ENCODE measurements at places on chromosomes 4 and X.

DNA sequence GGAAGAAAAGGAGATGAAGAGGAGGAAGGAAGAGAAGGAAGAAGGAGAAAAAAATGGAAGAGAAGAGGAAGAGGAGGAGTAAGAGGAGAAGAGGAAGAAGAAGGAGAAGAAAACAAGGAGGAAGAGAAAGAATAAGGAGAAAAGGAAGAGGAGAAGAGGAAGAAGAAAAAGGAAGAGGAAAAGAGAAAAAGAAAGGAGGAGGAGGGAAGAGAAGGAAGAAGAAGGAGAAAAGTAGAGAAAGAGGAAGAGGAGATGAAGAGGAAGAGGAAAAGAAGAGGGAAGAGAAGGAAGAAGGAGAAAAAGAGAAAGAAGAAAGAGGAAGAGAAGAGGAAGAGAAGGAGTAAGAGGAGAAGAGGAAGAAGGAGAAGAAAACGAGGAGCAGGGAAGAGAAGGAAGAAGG lies 11.8 kb upstream of the LEF1 start:
- DNase-seq = no peak

GRCh38 chr4:113537628-113538027 lies 223.9 kb downstream of the CAMK2D start:
- no peak for DNase-seq

DNA sequence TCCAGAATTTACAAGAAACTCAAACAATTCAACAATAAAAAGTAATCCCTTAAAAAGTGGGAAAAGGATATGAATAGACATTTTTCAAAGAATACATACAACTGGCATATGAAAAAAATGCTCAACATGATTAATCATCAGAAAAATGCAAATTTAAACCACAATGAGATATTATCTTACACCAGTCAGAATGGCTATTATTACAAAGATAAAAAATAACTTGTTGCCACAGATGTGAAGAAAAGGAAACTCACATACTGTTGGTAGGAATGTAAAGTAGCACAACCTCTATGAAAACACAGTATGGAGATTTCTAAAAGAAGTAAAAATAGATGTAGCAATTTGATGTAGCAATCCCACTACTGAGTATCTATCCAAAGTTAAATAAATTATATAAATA lies 65.1 kb upstream of the DIAPH2 start:
- no peak for DNase-seq

GRCh38 chr4:1356181-1356998 lies 9.4 kb downstream of the UVSSA start:
- no peak for DNase-seq

- DNase-seq = no peak
Measured at GRCh38 chr4:89906316-89906715, 11.7 kb downstream of the MMRN1 start.

DNA sequence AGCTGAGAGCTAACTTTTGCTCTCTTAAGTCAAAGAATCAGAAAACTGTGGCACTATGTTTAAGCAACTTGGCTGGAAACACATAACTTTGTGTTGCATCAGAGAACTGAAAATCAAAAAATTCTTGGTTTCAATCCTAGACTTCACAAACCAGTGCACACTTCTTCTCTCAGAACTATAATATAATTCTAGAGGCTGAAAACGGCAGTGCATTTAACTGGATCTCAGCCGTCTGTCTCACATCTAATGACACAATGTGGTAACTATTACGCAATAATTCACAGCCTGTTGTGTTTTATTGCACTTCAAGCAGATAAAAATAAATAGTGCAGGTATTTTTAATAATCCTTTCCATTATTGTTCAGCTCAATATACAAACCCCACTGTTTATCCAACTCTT lies 260.6 kb upstream of the DIAPH2 start:
- no peak for DNase-seq

- DNase-seq = no peak
Measured at GRCh38 chr4:48899432-48899749, 7.2 kb downstream of the OCIAD2 start.

GRCh38 chrX:114465689-114466088 lies 118.2 kb upstream of the HTR2C start:
- DNase-seq = no peak

GRCh38 chr4:143262838-143263237 lies 73.8 kb upstream of the GAB1 start:
- no peak for DNase-seq

DNA sequence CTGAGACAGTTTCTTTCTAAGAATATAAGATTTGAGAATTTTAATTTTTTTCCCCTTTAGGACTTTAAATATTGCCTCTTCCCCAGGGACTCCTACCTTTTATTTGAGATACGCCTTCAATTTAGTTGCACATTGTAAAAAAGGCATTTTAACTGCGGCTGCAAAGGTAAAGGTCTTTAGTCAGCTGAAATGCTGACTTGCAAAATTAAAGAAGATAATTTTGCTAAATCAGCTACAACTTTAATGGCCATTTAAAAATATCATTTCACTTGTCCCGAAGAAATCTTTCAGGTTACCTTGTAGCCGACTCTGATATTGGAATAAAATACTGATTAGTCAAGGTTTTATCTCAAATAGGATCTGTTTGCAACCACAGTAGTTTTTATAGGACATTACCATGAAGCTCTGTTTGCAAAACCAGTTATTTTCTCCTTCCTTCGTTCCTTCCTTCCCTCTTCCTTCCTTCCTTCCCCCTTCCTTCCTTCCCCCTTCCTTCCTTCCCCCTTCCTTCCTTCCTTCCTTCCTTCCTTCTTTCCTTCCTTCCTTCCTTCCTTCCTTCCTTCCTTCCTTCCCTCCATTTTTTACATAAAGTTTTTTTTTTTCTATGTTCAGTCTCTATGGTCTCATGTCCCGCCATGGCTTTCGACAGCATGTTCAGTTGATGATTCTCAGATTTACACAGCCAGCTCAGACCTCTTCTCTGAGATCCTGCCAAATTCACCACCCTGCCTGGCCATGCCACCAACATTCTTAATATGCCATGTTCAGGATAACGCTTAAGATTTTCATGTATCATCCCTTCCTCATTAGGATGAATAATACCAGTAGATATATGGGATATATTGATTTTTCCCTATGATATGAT lies 405.4 kb upstream of the PRKX start:
- DNase-seq = no peak

DNA sequence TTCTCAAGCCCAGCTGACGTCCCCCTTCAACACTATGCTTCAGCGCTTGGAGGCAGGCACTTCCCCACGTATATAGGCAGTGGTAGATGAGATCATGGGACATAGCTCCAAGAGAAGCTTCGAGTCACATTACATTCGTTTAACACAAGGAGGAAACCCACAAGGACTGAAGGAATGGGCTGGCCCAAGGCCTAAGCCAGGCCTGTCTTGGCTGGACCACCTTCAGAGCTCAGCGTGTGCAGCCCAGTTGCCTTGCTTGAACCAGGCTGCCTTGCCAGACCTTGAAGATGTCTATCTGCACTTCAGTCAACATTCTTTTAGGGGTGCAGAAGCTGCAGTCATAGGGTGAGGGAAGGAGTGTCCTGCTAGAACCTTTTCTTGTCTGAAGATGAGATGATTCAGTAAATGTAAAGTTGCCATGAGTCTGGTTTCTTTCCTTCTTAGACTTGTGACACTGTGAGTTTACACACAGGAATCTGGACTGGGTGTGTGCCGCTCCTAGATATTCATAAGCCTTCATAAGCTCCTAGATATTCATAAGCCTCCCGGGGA lies 144.1 kb upstream of the RBPJ start:
- no peak for DNase-seq

DNA sequence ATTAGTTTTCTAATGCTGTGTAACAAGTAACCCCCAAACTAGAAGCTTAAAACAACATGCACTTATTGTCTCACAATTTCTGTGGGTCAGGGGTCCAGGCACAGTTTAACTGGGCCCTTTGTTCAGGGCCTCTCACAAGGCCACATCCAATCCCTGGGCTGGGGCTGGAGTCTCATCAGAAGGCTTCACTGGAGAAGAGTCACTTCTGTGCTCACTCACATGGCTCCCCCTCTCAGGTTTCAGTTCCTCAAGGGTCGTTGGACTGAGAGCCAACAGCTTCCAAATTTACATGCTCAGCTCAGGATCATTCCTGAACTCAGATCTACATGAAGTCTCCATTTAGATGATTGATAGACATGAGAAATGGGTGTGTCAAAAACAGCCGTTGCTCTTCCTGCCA lies 77.1 kb downstream of the EVC start:
- DNase-seq = no peak

- DNase-seq = no peak
Measured at GRCh38 chr4:105417624-105418023, 56.2 kb downstream of the PPA2 start.

DNA sequence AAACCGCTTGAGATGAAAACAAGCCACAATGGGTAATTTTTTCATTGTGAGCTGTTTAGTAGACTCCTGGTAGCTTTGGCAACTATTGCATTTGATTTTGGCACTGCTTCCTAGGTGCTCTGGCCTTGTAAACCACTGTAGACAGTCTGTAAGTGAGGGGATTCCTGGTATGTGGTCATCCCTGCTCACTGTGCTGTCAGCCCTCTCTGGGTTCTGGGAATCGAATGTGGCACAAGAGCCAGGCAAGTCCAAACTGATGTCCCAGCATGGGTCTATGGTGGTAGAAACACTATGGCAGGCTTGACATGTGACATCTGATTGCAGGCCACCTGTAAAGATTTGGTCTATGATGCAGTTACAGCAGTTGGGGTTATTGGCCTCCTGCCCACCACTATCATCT lies 2.5 kb downstream of the USP51 start:
- DNase-seq = no peak
